ENCODE measurements at places on chromosomes 5 and 9.

DNA sequence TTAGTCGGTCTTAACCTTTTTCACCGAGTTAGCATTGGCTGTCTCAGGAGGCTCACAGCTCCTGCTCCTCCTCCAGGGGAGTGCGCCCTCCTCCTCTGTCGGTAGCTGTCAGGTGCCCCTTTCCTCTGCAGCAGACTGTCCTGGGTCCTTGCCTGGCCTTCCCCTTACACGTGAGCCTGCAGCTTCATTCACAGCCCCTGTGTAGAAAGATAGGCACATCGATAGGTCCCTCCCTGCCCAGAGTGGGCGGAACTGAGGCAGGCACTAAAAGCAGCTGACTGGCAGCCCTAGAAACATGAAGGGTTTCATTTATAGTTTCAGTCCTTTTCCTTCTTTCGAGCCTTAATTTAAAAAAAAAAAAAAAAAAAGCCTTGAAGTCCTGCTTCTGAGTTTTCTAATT is 17.2 kb downstream of the TENT4A start:
- DNase-seq, result no peak

- DNase-seq, result no peak
Measured at GRCh38 chr5:77645158-77645994, 6.9 kb upstream of the OTP start.

GRCh38 chr5:161580621-161581020 is 34.1 kb upstream of the GABRB2 start:
- DNase-seq, result no peak

DNA sequence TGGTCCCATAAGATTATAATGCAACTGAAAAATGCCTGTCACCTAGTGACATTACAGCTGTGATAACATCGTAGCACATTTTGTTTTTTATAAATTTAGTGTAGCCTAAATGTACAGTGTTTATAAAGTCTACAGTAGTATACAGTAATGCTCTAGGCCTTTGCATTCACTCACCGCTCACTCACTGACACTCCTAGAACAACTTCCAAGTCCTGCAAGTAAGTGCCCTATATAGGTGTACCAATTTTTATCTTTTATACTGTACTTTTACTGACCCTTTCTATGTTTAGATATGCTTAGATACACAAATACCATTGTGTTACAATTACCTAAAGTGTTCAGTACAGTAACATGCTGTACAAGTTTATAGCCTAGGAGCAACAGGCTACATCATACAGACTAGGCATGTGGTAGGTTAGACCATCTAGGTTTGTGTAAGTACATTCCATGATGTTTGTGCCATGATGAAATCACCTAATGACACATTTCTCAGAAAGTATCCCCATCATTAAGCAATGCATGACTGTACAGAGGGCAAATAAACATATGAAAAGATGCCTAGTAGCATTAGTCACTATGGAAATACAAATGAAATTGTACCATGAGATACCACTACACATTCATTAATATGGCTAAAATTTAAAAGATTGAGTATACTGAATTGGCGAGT is 127.6 kb downstream of the TRPM6 start:
- DNase-seq, result no peak

DNA sequence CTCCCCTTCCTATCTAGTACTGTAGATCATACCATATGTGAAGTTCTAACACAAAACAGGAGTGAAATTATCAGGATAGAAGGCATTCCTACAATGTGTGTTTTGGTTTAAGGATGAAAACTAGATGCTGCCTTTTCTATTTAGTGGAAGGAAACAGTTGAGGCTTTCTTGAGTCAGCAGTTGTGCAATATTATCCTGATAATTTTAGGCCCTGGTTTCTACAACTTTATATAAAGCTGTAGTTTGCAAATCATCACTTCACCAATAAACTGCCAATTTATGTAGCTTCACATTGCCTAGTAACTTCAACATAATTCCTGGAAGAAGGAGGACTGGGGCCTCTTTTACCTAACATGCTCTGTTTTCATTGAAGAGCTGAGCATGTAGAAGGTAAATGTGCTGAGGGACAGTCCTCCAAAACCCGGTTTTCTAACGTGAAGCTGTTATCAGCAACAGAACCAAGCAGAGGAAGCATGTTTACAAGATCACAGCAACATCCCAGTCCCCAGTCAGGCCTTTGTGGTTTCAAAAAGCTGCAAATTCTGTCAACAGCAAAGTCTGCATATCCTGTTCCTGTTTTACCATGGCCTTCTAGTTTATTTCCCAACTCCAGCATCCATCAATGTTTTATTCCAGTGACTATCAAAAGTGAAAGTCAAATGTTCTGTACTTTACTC is 513.4 kb upstream of the MEF2C start:
- no peak for DNase-seq
